ENCODE measurements at places on chromosomes 12 and 14.

DNA sequence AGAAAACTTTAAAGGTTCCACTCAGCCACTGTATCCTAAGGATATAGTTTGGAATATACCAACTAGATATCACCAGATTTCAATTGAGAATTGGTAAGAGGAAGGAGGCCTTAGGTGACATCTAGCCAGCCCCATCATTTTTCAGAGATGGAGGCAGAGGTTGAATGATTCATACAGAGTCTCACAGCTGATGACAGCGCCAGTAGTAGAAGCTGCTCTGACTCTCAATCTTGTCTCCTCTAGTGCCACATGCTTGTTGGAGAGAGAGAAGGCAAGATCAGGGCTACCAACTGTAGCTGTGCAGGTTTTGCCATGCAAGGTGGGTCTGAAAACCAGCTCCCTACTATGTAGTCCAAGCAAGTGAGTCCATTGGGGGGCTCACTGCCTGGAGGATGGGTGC, 6.1 kb downstream of the FRMD6 start:
- DNase-seq = no peak

- no peak for DNase-seq
These were observed 16.1 kb upstream of the TAS2R42 start for GRCh38 chr12:11202811-11203210.

- peak; percentile 22 for DNase-seq
These were observed 33.7 kb upstream of the TEAD4 start for GRCh38 chr12:2925322-2925995.

DNA sequence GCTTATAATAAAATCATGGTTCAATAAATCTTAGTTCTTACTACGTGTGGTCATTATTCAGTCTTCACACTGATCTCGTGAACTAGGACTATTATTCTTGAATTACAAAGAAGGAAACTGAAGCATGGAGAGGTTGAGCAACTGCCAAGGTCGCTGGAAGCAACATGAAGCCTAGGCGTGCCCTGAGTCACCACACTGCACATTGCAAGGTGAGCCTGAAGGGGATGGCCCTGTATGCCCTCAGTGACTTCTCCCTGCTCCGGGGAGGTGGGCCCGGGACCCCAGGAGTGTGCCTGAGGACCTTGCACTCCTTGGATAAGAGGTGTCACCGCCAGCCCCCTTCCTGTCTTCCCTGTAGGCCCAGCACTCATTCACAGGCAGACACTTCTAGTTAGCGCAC, 161.6 kb downstream of the CACNA1C start:
- no peak for DNase-seq

Measured in HS-5 (cell line).